Karpas-422 (cell line): ENCODE measurements at places on chromosomes 3 and 15.
A peak's percentile ranks its signal among the peaks of the same experiment; 100 is the strongest.

GRCh38 chr3:151178208-151178845, 24.7 kb downstream of the GPR171 start:
- no peaks in the 10 kb centered on the region for H3K4me1 ChIP-seq
- DNase-seq: no peak
- no peak overlapping the region for H3K4me3 ChIP-seq
- no peak overlapping the region for H3K27ac ChIP-seq
- H3K27me3 ChIP-seq: no peaks in the 10 kb centered on the region
- no peaks in the 10 kb centered on the region for H3K36me3 ChIP-seq

- H3K4me3 ChIP-seq: no peak overlapping the region
- 0 out of 2 replicates have a peak, but pooled peaks cover 2% of the 10 kb centered on the region for H3K27me3 ChIP-seq
- no peak for DNase-seq
- no peaks in the 10 kb centered on the region for H3K4me1 ChIP-seq
- H3K27ac ChIP-seq: no peak overlapping the region
- no peaks in the 10 kb centered on the region for H3K36me3 ChIP-seq
These were observed 469.3 kb upstream of the CDIN1 start for GRCh38 chr15:36109943-36110658.

DNA sequence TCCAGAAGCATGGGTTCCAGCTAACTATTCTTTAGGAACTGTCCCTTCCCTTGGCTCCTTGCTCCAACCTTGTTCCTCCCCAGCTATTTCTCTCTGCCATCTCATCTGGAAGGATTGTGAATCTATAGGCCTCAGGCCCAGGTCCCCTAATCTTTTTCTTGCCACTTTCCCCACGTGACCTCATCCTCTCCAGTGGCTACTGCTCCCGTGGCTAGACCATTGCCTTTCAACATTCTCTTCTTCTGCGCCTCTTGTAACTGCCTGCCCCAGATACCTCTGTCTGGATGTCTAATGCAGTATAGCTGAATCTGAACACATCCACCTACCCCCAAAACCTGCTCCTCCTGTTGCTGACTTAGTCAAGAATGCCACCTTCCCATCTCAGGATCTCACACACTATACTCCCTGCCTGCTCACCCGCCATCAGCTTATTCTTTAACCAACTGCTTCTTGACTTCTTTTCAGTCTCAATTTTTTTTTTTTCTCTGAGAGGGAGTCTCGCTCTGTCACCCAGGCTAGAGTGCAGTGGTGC, 5.2 kb downstream of the GPX1 start:
- peaks cover 14% of the 10 kb centered on the region for H3K4me1 ChIP-seq
- no peak overlapping the region for H3K27ac ChIP-seq
- H3K36me3 ChIP-seq: peaks cover 12% of the 10 kb centered on the region
- H3K4me3 ChIP-seq: no peak overlapping the region

DNA sequence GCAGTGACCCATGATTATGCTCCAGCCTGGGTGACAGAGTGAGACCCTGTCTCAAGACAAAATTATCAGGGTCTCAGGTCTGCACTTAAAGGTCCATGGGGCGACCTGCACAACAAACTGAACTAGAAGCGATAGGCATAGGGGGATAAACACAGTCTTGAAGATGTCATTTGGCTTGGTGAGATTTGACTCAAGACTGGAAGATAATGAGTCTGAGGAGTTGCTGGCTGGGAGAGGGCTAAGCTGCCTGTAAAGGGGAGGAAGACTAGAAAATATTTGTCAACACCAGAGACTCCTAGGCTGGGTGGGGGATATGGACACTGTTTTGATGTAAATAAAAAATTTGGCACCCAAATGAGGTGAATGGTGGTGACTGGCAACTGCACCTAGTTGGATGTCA, 19.8 kb downstream of the GHRL start:
- H3K4me1 ChIP-seq: peaks cover 18% of the 10 kb centered on the region
- no peak for DNase-seq
- H3K27ac ChIP-seq: no peak overlapping the region
- no peak overlapping the region for H3K4me3 ChIP-seq
- H3K27me3 ChIP-seq: no peaks in the 10 kb centered on the region
- peaks cover 36% of the 10 kb centered on the region for H3K36me3 ChIP-seq

GRCh38 chr15:40050788-40051470, 11.9 kb upstream of the SRP14 start:
- H3K4me3 ChIP-seq: no peak overlapping the region
- H3K27me3 ChIP-seq: no peaks in the 10 kb centered on the region
- no peak overlapping the region for H3K27ac ChIP-seq
- DNase-seq: no peak
- H3K4me1 ChIP-seq: peaks cover 22% of the 10 kb centered on the region

DNA sequence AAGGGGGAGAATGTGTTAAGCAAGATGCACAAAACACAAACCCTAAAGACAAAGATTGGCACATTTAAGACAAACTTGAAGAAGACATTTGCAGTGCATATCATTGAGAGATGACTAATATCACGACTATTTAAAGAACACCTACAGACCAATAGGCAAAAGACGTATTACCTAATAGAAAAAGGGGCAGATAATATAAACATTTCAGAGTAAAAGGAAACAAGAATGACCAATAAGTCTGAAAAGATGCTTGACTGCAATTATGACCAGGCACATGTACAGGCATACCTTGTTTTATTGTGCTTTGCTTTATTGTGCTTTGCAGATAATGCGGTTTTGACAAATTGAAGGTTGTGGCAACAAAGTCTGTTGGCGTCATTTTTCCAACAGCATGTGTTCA, 4.9 kb downstream of the HACD3 start:
- no peak overlapping the region for H3K4me3 ChIP-seq
- H3K36me3 ChIP-seq: peaks cover 25% of the 10 kb centered on the region; the same call in 1 of the 2 replicates
- no peaks in the 10 kb centered on the region for H3K27me3 ChIP-seq
- H3K4me1 ChIP-seq: peaks cover 35% of the 10 kb centered on the region

DNA sequence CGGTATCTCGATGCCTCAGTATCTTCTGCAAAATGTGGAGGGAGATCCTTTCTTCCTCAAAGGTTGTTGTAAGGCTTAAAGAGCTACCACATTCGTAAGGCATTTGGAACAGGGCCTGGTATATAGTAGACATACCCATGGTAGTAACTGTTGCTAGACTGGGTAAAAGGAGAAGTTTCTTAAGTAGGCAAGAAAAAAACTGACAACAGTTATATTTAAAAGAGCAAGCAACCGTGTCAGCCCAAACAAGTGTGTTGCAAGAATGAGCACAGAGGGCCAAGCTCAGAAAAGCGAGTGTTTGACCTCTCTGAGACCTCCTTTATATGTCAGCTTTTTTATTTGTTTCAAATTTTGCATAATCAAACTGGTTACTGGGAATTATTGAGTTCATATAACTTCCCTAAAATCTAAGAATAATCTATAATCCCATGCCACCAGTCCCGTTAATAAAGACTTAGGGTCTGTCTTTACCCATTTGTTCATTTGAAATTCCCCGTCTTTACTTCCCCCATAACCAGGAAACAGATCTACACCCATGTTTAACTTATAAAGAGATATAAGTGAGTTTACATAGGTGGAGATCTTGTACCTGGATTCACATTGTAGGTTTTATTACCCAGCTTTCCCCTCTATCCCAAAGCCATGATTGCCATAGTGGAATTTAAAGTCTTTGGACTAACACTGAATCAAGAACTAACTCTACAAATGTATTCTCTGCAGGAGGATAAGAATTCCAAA, 7.3 kb downstream of the B3GNT5 start:
- H3K27ac ChIP-seq: no peak overlapping the region
- no peaks in the 10 kb centered on the region for H3K36me3 ChIP-seq
- H3K4me1 ChIP-seq: peaks cover 18% of the 10 kb centered on the region
- no peaks in the 10 kb centered on the region for H3K27me3 ChIP-seq

DNA sequence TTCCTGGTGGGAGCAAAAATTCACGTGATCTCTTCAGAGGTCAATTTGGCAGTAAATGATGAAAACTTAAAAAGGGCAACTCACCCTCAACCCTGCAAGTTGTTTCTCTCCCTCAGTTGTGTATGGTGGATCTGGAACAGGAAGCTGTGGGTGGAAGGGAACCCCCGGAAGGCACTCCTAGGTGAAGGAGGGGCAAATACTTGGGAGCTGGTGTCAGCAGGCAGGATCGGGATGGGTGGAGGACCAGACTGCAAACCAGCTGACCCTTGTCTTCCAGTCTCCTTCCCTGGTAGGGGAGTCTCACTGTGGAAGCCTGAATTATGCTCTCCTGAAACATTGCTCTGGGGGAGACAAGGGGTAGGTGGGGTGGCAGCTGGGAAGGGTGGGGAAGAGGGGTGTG, 33.5 kb downstream of the PRR23E start:
- DNase-seq: no peak
- peaks cover 3% of the 10 kb centered on the region; the same call in 1 of the 2 replicates for H3K4me1 ChIP-seq
- H3K4me3 ChIP-seq: no peak overlapping the region
- H3K27ac ChIP-seq: no peak overlapping the region
- no peaks in the 10 kb centered on the region for H3K27me3 ChIP-seq
- no peaks in the 10 kb centered on the region for H3K36me3 ChIP-seq

DNA sequence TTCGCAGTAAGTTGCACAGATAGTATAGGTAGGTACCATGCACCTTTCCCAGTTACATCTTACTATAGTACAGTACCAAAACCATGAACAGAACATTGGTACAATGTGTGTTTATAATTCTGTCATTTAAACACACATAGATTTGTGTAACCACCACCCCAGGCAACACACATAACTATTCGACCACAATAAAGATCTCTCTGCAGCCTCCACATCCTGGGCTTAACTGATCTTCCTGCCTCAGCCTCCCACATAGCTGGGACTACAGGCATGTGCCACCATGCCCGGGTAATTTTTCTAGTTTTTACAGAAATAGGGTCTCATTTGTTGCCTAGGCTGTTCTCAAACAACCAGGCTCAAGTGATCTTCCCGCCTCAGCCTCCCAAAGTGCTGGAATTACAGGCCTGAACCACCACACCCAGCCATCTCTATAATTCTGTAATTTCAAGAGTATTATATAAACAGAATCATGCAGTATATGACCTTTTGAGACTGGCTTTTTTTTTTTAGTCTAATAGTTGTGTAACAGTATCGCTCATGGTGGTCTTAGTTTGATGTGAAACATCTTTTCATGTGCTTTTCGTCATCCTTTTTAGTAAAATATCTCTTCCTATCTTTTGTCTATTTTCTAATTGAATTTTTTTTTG, 13.3 kb upstream of the TMF1 start:
- peaks cover 33% of the 10 kb centered on the region for H3K36me3 ChIP-seq
- DNase-seq: no peak
- no peak overlapping the region for H3K4me3 ChIP-seq

DNA sequence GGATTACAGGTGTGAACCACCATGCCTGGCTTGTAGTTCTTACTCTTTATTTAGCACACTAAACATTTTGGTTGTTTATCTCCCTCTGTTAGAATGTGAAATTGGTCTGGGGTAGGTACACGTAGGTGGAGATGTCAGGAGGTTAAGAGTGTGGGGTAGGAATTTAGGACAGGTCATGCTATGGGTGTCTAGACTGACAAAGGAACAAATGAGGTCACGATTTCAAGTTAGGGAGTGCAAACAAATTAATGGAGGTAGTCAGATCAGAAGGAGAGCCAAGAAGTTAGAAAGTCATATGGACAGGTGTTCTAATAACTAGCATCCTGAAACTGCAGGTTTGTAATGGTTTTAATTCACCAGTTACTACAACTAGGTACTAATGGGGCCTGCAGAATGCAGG, 19.8 kb downstream of the CDV3 start:
- peak overlapping the region; percentile 46 for H3K27ac ChIP-seq
- no peaks in the 10 kb centered on the region for H3K4me1 ChIP-seq
- H3K4me3 ChIP-seq: no peak overlapping the region
- H3K27me3 ChIP-seq: no peaks in the 10 kb centered on the region
- H3K36me3 ChIP-seq: peaks cover 15% of the 10 kb centered on the region

DNA sequence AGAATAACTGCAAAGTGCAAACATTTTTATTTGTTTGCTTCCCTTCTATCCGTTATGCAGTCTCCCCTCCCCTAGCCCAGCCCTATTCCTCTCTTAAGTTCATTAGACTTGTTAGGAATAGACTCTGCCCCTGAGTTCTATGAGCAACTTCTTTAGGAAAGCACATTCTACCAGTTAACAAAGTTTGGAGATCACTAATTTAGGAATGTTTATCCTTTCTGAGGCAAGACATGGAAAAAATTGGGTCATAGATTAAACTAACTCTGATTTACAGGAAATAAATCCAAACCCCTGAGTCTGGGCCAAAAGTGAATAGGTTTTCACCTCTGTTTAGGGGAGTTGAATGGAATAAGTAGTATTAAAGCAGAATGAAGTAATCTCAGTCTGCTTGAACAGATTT, 34.4 kb downstream of the C3orf80 start:
- no peak overlapping the region for H3K4me3 ChIP-seq
- DNase-seq: no peak
- no peak overlapping the region for H3K27ac ChIP-seq
- H3K27me3 ChIP-seq: no peaks in the 10 kb centered on the region
- no peaks in the 10 kb centered on the region for H3K4me1 ChIP-seq
- no peaks in the 10 kb centered on the region for H3K36me3 ChIP-seq

- no peaks in the 10 kb centered on the region for H3K4me1 ChIP-seq
- no peaks in the 10 kb centered on the region for H3K27me3 ChIP-seq
- H3K36me3 ChIP-seq: no peaks in the 10 kb centered on the region
These were observed 218.9 kb downstream of the PLOD2 start for GRCh38 chr3:145942052-145942451.

DNA sequence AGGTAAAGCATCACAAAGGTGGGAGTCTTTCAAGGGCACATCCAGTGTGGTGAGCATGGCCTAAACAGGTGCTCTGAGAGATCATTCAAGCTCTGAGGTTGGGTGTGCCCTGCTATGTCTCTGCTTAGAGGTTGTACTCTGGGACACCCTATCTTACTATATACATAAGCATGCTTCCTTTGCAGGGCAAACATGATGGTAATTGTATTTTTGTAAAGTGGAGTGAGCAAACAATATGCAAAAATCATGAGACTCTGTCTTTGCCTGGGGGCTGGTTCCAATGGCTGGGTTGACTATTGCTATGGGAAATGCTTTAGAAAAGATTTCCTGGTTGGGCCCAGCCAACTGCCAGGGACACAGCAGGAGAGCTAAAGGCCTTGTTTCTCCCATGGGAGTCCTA, 315.1 kb upstream of the TLE3 start:
- no peaks in the 10 kb centered on the region for H3K4me1 ChIP-seq
- no peaks in the 10 kb centered on the region for H3K36me3 ChIP-seq
- H3K27ac ChIP-seq: no peak overlapping the region
- no peak overlapping the region for H3K4me3 ChIP-seq

DNA sequence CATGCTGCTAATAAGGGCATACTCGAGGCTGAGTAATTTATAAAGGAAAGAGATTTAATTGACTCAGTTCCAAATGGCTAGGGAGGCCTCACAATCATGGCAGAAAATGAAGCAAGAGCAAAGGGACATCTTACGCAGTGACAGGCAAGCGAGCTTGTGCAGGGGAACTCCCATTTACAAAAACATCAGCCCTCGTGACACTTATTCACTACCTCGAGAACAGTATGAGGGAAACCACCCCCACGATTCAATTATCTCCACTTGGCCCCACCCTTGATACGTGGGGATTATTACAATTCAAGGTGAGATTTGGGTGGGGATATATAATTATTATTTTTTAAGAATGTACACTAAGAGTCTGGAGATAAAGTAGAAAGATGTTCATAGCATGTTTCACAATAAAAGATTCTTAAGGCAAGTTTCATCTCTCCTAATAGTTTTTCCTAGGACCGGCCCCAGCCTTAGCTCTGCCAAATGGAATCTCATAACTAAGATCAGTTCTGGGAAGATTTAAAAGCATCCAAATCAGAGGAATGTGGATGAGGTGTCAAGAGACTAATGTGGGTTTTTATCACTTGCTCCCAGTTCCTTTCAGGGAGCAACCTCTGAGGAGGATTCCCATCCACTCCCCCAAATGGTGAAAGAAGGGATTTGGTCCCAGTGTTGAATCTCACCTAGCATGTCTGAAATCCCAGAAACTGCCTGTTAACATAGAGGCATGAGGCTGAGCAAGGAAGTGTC, 221.0 kb downstream of the ZMAT3 start:
- H3K36me3 ChIP-seq: no peaks in the 10 kb centered on the region
- H3K27ac ChIP-seq: no peak overlapping the region
- no peaks in the 10 kb centered on the region for H3K4me1 ChIP-seq
